Pulmonary artery endothelial cell (primary cell): ENCODE measurements at places on chromosomes 11 and 22.
A peak's percentile ranks its signal among the peaks of the same experiment; 100 is the strongest.

GRCh38 chr11:63614136-63614671 is at the start of gene PLAAT3:
Gene PLAAT3, minus strand, starts transcription at chr11:63614433. Its CDS starts 419 bp downstream, at chr11:63614014.
- no peak for DNase-seq

DNA sequence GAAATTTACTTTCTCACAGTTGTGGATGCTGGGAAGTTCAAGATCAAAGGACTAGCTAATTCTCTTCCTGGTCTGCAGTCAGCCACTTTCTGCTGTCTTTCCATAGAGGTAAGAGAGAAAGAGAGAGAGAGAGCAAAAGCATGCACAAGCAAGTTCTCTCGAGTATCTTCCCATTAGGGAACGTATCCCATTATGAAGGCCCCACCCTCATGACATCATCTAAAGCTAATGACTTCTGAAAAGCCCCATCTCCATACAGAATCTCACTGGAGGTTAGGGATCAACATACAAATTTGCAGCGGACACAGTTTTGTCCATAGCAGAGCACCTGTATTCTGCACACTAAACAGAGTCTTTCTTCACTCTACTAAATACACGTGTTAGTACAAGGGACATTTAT is 17.4 kb upstream of the SLC22A9 start:
- no peak for DNase-seq

GRCh38 chr11:44873537-44873936 is 77.1 kb downstream of the TP53I11 start:
- DNase-seq, result no peak

GRCh38 chr11:33861386-33861785 is 30.5 kb downstream of the LMO2 start:
- DNase-seq, result no peak

DNA sequence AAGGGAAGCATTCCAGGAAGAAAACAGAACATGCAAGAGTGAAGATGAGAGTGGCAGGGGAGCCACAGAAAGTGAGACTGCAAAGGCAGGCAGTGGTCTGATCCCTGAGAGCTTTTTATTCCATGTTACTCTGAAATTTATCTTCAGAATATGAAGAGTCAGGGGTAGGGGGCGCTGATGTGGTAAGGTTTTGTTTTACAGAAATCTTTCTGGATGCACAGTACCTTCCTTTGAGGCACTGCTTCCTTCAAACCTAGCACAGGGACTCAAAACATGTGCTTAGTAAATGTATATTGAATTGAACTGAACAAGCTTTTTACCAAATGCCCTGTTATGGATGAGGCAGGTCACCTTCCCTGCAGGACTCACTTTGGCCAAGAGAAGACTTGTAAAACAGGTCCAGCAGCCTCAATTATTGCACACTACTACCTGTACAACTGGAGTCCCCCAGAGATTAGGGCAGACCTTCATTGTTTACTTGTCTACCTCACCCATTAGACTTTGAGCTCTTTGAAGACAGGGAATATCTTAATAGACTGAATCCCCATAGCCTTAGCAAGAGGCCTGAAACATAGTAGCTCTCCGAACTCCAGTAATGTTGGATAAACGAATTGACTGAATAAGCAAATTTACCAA is 2.2 kb downstream of the PAK1 start:
- no peak for DNase-seq

DNA sequence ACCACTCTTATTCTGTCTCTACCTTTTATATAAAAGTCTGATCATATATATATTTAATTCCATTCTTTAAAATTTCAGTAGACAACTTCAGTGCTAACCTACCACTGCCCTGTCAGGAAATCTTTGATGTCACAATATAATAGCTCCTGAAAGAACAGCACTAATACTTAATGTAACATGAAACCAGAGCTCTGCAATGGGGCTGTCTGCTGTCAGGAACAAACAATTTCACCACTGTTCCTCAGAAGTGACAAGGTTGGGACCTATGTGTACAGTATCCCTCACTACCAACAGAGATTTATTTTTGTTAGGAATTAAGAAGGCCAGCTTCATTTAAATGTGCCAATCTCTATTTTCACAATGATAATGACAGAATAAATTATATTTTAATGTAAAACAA is 165.5 kb upstream of the C11orf58 start:
- DNase-seq, result no peak

- DNase-seq, result no peak
These were observed 1.6 kb upstream of the KMT2A start for GRCh38 chr11:118434553-118435289.

DNA sequence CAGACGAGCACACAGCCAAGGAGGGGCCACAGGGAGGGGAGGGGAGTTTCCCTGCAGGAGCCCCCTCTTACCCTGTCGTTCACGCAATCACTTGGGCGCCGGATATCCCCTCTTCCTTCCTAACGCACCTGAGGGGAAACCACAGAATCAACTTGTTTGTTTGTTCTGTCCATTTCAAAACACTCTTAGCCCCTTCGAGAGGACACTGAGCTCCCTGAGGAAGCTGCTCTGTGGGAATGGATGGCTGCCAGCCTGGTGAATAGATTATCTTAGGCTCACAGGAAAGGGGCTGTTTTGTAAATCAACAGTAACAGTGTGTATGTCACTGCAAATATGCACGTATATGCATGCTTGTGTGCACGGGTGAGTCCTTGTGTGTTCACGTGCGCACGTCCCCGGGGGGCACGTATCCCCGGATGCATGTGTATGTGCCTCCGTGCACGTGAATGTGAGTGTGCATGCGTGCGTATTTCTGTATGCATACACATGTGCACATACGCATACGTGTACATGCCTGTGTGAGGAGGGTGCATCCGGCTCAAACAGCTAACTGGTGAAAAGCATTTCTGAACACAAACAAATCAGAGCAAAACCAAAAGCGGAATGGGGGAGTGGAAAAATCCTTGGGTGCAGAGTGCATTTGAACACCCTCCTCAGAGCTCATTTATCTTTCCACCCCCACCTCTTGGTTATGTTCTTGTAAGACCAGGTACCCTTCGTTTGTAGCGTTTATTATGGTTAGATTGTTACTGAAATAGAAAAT is 7.2 kb downstream of the ARSA start:
- DNase-seq, result peak; percentile 29

- no peak for DNase-seq
These were observed 4.5 kb upstream of the TBX10 start for GRCh38 chr11:67644042-67644441.

DNA sequence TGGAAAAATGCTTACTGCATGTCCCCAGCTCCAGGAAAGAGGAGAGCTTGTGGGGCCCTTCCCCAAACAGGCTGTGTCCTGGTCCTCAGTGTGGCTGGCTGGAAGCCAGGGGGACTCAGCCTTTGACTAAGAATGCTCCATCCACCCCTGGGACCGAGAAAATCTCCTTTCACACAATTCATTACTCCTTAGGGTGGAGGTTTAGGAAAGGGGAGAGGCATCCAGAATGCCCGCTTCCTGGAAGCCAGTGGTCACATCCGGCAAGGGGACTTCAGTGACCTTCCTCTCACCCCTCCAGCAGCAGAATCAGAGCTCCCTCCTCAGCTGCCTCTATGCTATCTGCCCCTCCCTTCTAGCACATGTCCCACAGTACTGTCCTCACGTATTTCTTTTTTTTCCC is 21.9 kb downstream of the ATG16L2 start:
- no peak for DNase-seq

GRCh38 chr22:17774206-17774925 is at the start of gene BID:
Gene BID, minus strand, starts transcription at chr22:17774469. Its CDS starts 24,353 bp downstream, at chr22:17750116.
- no peak for DNase-seq

DNA sequence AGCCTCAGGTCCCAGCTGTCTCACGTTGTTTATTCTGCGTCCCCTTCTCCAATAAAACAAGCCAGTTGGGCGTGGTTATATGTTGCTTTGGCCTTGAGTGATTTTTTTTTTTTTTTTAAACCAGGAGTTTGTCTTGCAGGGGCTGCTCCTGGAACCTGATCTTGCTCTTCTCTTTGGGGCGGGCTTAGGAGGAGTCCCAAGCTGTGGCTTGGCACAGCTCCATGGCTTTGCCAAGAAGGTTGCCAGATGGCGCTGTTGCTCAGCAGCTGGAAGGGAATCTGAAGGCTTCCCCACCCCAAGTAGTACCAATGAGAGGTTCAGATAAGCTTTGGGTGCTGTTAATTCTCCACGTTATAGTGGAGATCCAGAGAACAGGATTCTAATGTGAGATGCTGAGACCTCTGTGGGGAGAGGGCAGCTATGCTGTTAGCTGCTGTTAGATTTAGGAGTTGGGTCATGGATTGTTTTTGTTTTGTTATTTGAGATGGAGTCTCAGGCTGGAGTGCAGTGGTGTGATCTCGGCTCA is 2.0 kb upstream of the FERMT3 start:
- peak; percentile 84 for DNase-seq

DNA sequence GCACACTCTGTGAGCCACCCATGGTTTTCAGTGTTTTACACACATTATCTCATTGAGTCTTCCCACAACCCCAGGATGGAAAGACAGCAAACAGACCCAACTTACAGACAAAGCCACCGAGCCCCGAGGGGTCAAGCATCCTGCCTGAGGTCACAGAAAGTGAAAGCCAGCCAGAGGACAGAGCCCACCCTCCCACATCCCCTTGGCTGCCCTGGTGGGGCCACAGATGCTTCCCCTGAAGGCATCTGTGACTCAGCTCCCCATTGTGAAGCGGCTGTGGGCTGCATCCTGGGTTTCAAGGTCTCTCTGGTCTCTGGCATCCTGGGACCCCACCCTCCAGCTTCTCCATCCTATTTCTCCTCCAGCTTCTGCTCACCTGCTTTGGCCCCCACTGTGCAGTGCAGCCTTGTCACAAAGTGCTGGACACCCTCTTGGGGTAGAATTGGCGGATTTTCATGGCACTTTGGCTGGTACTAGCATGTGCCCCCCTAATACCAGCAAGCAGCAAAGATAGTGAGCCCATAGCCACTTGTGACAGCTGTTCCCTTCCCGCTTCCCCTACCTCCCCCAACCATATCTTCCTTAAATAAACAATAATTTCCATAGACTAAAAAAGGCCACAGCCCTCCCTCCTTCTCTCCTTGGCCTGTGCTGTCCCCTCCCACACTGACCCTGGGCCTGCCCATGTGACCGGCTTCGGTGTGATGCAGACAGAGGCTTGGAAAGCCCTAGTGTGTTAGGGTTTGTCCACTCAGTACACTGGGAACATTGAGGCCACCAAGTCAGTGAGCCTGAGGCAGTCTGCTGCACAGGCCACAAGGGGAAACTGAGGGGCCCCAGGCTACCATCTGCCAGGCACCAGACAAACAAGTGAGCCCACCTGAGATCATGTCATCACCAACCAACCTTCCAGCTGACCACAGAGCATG is 53.9 kb upstream of the SHISAL1 start:
- no peak for DNase-seq

DNA sequence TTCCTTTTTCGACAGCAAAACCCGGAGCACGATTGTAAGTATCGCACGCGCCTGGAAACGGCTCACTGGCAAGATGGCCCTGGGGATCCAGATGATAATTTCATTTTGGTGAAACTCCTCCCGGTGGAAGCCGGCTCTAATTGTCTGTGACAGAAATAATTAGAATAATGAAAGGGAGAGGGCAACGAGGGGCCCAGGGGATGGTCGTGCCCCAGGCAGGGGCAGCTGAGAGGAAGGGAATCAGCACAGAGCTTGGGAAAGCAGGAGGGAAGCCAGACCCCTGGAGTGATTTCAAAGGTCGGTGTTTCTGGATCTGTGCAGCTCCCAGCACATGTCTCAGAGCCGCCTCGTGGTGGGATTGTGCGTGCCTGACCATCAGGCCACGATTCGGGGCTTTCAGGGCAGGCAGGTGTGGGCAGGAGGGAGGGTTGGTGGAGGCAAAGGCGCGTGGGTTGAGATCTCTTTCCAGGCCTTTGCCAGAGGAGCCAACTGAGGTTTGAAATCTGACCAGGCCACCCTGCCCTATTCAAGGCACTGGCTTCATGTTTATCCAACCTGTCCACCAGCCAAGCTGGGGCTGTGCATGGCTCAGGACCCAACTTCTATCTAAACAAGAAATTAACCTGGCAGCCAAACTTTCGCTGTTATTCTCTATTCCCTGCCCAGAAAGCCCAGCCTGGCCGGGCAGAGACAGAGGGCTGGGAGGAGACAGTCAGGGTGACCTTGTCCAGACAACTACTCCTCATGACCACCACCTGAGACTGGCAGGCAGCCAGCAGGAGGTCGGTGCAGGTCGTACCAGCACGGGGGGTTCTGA is 27.8 kb downstream of the ANO1 start:
- no peak for DNase-seq

DNA sequence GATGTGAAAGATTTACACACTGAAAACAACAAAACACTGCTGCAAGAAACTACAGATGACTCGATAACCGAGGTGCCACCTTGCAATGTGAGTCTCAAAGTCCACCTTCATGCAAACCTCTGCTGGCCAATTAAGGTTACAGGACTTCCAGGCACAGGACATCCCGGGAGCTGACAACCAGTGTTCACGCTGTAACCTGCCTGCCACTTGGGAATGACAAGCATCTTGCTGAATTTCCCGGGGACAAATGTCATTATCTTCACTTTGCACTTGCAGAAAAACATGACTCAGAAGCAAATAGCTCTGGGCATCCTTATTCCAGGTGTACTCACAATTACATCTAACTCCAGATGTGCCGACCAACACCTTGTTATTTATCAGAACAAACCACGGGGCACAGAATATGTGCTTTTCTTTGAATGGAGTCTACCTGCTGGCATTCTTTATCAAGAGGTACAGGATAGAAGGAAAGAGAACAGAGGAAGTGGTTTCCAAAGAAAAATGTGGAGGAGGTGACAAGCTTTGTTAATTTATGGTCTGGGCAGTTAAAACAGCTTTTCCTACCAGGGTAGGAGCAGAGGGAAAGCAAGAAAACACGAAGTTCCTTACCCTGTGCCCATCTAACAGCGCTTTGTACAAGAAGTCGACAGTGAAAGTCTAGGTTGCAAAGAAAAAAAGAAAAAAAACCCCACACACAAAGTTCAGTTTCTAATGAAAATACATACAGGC is 72.3 kb downstream of the SHANK2 start:
- DNase-seq, result no peak

GRCh38 chr22:30910358-30910757 is 58.2 kb downstream of the MORC2 start:
- DNase-seq, result no peak

DNA sequence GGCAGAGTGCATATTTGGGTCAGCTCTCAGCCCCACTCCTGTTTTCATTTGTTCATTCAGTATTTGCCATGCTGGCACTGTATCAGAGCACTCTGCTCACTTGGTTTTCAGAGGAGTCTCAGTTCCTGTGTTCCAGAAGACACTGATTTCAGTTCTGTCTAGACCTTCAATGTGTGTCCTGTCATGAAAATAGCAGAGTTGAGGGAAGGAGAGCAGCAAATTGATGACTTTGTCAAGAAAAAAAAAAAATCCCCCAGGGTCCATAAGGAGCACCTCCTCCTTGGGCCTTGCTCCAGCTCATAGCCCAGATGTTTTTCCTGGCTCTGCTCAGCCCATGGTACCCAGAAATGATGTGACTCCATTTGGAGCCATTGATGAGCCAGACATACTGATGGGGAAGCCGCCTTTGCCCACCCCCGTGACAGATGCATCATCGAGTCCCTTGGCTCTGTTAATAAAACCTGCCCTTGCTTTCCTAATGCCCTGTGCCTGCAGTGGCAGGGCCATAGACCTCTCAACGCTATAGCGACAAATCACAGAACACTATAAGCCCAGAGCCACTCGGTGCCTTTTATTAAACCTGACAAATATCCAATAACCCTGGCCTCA is 107.0 kb downstream of the PKNOX2 start:
- DNase-seq, result no peak

GRCh38 chr22:37163575-37164504 is 14.1 kb upstream of the IL2RB start:
- no peak for DNase-seq
